ENCODE measurements at places on chromosomes 2 and 18.

- no peaks in the 10 kb centered on the region for H3K36me3 ChIP-seq
- H3K4me1 ChIP-seq, result no peaks in the 10 kb centered on the region
- no peak for DNase-seq
- H3K27ac ChIP-seq, result no peak overlapping the region
These were observed 74.3 kb downstream of the ICOS start for GRCh38 chr2:204010628-204011560.

DNA sequence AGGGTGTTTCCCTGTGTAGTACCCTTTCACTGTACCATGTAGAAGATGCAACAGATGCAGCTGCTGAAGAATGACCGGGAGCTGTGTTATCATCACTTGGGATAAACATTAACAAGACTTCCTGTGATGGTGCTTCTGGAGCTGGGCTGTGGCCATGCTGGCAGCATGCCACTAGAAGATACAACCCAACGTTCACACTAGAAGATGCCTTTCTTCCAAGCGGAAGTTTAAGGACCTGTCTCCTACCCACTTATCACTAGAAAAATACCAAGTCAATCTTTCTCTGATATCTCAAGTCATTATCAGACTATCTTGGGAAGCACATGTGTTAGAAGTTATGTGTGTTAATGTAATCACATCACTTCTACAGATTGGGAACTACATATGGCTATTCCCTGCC lies 953.5 kb downstream of the CNTNAP5 start:
- H3K27ac ChIP-seq, result no peak overlapping the region
- H3K27me3 ChIP-seq, result no peaks in the 10 kb centered on the region
- H3K4me3 ChIP-seq, result no peak overlapping the region
- no peaks in the 10 kb centered on the region for H3K4me1 ChIP-seq
- DNase-seq, result no peak

DNA sequence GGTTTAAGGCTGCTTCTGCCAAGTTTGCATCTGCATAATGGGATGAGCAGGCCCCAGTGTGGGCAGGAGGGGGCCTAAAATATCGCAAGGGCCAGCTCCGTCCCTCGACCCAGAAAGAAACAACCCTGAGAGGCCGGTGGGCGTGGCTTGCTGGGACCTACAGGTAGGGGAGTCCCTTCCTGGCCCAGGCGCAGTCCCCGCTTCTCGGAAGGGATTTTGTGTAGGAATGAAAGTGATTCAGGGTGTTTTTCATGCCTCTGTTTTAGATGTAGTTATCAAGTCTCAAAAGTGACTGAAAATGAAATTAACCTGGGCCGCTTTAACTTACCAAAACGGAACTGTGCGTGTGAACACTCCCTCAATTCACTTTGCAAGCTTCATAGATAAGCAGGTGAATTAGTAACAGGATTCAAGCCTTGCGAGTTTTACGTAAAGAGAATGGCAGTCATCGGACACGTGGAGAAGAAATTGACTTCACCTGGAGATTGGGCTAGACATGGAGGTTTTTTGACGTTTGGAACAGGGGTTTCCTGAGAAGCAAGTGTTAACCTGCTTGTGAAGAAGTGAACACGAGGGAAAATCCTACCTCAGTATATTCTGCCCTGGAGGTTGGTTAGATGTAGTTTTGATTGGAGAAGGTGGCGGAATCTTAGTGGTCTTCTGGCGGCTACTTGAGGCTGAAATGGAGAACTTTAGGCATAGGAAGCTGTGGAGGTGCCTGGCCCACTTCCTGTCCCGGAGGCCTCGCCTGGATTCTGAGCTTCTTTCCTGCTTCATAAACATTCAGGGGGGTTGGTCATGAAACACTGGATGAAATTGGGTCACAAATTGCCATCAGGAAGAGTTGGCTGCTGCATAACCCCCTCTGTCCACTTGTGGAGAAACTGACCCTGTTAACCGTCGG lies 1.7 kb downstream of the NCK2 start:
- no peaks in the 10 kb centered on the region for H3K27me3 ChIP-seq
- H3K36me3 ChIP-seq, result no peaks in the 10 kb centered on the region
- peak overlapping the region; percentile 72 for H3K4me3 ChIP-seq
- DNase-seq, result no peak
- H3K27ac ChIP-seq, result no peak overlapping the region
- peaks cover 16% of the 10 kb centered on the region for H3K4me1 ChIP-seq

GRCh38 chr2:237418300-237418699 lies 4.3 kb upstream of the COL6A3 start:
- DNase-seq, result no peak
- H3K4me3 ChIP-seq, result no peak overlapping the region
- no peaks in the 10 kb centered on the region for H3K4me1 ChIP-seq
- H3K27ac ChIP-seq, result no peak overlapping the region
- no peaks in the 10 kb centered on the region for H3K36me3 ChIP-seq
- no peaks in the 10 kb centered on the region for H3K27me3 ChIP-seq

DNA sequence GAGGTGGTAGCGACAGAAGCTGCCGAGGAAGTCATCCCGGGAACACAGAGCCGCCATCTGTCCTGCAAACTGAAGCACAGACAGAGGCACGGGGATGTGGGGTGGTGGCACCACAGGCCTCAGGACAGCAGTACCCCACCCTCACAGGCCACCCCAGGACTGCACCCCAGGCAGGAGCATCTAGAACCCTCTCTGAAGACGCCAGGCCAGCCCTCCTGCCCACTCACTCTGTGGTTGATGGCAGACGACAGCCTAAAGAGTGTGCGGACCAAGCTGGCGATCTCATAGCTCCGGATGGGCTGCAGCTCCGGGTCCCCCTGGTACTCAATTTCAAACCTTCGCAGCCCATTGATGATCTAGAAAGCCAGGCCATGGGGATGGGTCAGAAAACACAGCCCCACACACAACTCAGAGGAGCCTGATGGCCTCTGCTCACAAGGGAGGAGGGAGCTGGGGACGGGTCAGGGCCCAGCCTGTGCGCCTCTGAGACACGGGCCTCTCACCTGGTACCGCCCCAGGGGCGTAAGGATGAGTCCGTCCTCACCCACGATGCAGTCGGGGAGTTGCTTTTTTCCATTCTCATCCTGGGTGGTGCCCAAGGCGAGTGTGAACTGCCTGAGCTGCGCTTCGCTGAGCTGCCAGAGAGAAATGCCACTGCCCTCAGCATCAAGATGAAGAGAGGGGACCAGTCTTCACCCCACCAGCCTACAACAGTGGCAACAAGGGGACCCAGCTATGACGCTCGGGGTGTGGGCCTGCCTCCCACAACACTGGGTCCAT lies 8.1 kb upstream of the CCDC74B start:
- no peak for DNase-seq
- H3K27me3 ChIP-seq, result no peaks in the 10 kb centered on the region
- H3K36me3 ChIP-seq, result no peaks in the 10 kb centered on the region
- H3K27ac ChIP-seq, result no peak overlapping the region
- H3K4me3 ChIP-seq, result no peak overlapping the region

DNA sequence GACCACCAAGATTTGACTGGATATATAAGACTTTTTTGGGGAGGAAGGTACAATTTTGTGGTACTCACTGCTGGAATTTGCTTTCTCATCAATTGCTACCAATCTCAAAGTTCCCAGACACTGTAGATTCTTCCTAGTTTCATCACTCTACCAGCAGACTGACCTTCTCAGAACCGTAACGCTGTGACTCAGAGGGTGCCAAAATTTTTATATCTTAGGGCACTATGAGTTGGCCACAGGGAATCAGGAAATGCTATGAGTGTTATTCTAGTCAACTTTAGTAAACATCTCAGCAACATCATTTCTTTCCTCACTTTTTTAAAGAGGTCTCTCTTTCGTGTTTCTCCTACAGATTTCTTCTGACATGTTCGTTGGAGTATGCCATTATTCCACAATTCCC lies 499.0 kb downstream of the TMX3 start:
- H3K27me3 ChIP-seq, result no peaks in the 10 kb centered on the region
- H3K36me3 ChIP-seq, result no peaks in the 10 kb centered on the region
- no peaks in the 10 kb centered on the region for H3K4me1 ChIP-seq
- peak; percentile 49 for DNase-seq
- no peak overlapping the region for H3K27ac ChIP-seq

GRCh38 chr2:12717191-12718014 lies 667 bp downstream of the TRIB2 start:
- DNase-seq, result peak; percentile 46
- H3K36me3 ChIP-seq, result peaks cover 20% of the 10 kb centered on the region
- peak overlapping the region; percentile 94 for H3K27ac ChIP-seq
- no peaks in the 10 kb centered on the region for H3K27me3 ChIP-seq
- H3K4me1 ChIP-seq, result peaks cover 43% of the 10 kb centered on the region

- H3K4me3 ChIP-seq, result no peak overlapping the region
- H3K4me1 ChIP-seq, result no peaks in the 10 kb centered on the region
- no peak overlapping the region for H3K27ac ChIP-seq
- H3K36me3 ChIP-seq, result no peaks in the 10 kb centered on the region
These were observed 302.9 kb downstream of the LRRTM1 start for GRCh38 chr2:80001701-80002101.

GRCh38 chr2:152394326-152394725 lies 59.4 kb downstream of the FMNL2 start:
- no peak overlapping the region for H3K4me3 ChIP-seq
- H3K36me3 ChIP-seq, result no peaks in the 10 kb centered on the region
- DNase-seq, result no peak

GRCh38 chr2:26175466-26176278 lies 2.8 kb downstream of the GAREM2 start:
- H3K27ac ChIP-seq, result no peak overlapping the region
- no peak overlapping the region for H3K4me3 ChIP-seq
- H3K27me3 ChIP-seq, result no peaks in the 10 kb centered on the region
- no peaks in the 10 kb centered on the region for H3K36me3 ChIP-seq

DNA sequence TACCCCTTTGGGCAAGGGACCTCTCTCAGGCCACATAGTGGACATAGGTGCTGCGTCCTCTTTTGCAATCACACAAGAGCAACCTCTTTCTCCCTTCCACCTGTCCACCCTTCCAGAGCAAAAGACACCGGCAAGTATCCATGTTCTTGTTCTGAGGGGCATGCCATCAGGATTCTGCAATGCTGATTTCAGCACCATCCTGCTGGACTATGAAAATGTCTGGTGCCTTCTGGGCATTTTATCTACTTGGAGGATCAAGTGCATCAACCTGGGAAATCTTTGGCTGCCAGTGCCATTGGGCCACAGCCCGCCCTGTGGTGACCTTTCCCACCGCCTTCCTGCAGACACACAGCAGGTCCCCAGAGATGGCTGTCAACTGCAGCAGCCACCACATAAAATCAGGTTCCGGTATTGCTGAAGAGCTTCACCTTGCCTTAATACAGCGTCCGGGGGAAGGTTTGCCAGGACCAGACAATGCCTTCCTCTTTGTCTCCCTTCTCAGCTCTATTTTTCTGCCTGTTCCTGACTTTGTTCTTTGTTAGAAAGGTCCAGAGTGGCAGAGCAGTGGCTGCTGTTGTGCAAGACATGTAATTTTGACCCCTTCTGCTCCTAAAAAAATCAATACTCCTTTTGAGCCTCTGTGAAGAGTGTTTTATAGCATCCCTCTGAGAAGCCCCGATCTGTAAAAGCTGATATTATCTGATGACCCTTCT lies 18.5 kb upstream of the BOD1L2 start:
- DNase-seq, result no peak
- no peaks in the 10 kb centered on the region for H3K4me1 ChIP-seq
- no peak overlapping the region for H3K27ac ChIP-seq
- peaks cover 6% of the 10 kb centered on the region for H3K27me3 ChIP-seq

- H3K36me3 ChIP-seq, result no peaks in the 10 kb centered on the region
- no peak overlapping the region for H3K4me3 ChIP-seq
- no peaks in the 10 kb centered on the region for H3K4me1 ChIP-seq
- DNase-seq, result no peak
These were observed 199.1 kb upstream of the POU3F3 start for GRCh38 chr2:104654811-104655210.

GRCh38 chr18:72174972-72175649 lies 369.0 kb downstream of the CBLN2 start:
- no peak for DNase-seq
- H3K4me1 ChIP-seq, result no peaks in the 10 kb centered on the region
- H3K27me3 ChIP-seq, result no peaks in the 10 kb centered on the region

DNA sequence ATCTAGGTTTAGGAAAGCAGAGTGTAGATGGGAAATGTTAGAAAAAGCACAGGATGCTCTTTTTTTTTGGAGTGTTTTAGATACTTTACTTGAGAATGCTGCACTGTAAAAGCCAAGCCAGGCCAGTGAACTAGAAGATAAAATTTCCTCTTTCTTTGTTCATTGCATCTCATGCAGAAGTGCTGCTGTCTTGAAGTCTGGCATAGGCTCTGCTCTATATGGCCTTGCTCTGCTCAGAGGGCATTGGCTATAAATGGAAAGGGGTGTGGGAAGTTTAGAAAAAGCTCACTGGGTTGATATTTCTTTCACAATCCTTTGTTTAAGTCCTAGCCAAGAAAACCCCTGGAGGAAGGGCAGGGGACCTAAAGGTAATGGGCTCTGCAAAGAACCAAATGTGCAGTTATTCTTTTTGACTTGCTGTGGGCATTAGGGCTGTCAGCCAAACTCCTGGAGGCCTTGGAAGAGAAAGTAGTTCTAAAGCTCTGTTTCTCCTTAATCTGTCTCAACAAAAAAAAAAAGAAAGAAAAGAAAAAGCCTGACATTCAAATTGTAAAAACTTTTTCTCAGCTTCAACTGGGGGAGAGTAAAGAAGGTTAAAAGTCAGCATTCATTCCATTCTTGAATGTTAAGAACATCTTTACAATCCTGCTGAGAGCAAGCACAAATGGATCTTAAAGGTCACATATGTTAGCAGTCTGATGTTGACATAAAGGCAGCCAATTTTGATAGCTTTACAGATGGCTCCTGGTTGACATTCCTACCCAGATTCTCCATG lies 338.3 kb downstream of the GULP1 start:
- DNase-seq, result peak; percentile 0
- H3K27me3 ChIP-seq, result no peaks in the 10 kb centered on the region
- H3K4me3 ChIP-seq, result no peak overlapping the region
- H3K36me3 ChIP-seq, result no peaks in the 10 kb centered on the region
- H3K4me1 ChIP-seq, result 0 out of 2 replicates have a peak, but pooled peaks cover 3% of the 10 kb centered on the region
- H3K27ac ChIP-seq, result no peak overlapping the region

GRCh38 chr2:19033240-19033639 lies 325.2 kb downstream of the OSR1 start:
- no peaks in the 10 kb centered on the region for H3K27me3 ChIP-seq
- H3K4me1 ChIP-seq, result peaks cover 3% of the 10 kb centered on the region
- no peak overlapping the region for H3K27ac ChIP-seq
- no peak overlapping the region for H3K4me3 ChIP-seq

- no peaks in the 10 kb centered on the region for H3K4me1 ChIP-seq
- no peaks in the 10 kb centered on the region for H3K36me3 ChIP-seq
- no peaks in the 10 kb centered on the region for H3K27me3 ChIP-seq
These were observed 127.8 kb downstream of the KLHL29 start for GRCh38 chr2:23512778-23513177.

GRCh38 chr2:217434180-217434975 lies 568.4 kb downstream of the TNS1 start:
- peak; percentile 73 for DNase-seq
- no peaks in the 10 kb centered on the region for H3K36me3 ChIP-seq
- no peaks in the 10 kb centered on the region for H3K27me3 ChIP-seq

DNA sequence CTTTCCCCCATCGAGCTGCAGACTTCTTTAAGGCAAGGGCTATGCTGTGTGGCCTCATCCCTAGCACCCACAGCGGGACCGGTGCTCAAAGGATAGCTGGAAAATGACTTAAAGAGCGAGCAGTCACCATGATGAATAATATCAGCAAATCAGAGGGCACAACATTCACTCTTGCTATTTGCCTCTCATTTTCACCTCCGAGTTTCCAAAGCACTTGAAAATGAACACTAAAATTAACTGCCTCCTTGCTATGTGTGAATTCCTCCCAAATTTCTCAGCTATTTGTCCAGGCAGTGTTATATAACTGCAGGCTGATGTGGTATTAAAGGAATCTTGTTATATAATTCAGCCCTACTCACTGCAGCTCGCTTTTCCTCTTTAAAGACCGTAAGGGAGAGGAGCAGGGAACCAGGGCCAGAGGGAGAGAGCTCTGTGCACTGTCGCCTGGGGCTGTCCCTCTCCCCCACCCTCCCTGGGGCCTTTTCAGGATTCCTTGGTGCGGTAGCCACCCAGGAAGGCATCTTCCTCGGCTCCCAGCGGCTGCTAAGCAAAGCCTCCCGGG lies 1.4 kb downstream of the CYS1 start:
- peaks cover 5% of the 10 kb centered on the region for H3K4me1 ChIP-seq
- H3K36me3 ChIP-seq, result no peaks in the 10 kb centered on the region
- H3K27ac ChIP-seq, result no peak overlapping the region
- DNase-seq, result peak; percentile 16
- peak overlapping the region; percentile 57 for H3K4me3 ChIP-seq
